ENCODE measurements at places on chromosomes 2 and 18.

DNA sequence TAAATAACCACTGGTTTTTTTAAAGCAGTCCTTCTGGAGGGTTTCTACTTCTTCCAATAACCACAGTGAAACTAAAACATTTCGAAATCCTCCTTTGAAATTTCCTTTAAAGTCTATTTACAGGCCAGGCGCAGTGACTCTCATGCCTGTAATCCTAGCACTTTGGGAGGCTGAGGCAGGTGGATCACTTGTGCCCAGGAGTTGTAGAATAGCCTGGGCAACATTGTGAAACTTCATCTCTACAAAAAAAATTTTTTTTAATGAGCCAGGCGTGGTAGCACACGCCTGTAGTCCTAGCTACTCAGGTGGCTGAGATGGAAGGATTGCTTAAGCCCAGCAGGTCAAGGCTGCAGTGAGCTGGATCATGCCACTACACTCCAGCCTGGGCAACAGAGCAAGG is 15.2 kb downstream of the KIDINS220 start:
- DNase-seq, result no peak

- DNase-seq, result no peak
These were observed 79.6 kb downstream of the SUMO1 start for GRCh38 chr2:202158796-202159195.

- no peak for DNase-seq
These were observed 18.5 kb downstream of the MBD2 start for GRCh38 chr18:54205959-54206358.

DNA sequence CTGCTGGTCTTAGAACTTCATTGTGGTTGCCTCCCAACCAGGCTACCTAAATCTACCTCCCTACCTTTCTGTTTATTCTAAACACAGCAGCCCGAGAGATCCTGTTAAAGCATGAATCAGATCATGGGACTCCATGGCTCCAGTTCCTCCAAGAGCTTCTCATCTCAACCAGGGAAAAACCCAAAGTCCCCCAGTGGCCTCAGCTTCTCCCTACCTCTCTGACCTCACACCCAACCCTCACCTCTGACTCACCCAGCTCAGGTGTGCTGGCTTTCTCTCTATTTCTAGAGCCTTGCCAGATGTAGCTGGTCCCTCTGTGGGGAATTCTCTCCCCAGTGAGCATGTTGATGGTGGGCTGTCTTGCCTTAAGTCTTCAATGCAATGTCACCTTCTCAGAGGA is 93.8 kb upstream of the COPS8 start:
- no peak for DNase-seq

- DNase-seq, result no peak
These were observed 279.7 kb downstream of the OSR1 start for GRCh38 chr2:19078709-19079108.

DNA sequence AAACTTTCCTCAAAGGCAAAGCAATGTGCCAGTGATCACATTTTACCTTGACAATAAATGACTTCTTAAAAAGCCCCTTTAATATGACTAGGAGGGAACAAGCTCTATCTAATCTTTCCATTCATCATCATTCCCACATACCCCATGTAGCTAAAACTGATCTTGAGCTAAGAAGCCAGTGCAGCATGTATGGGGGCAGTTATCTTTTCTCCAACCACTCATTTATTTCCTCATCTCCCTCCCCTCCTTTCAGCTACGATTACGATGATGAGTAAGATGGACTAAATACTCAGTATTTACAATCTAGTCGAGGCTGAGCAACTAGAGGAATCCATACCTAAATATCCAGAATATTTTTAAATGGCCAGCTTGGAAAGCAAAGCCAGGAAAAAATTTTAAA is 35.5 kb downstream of the PNO1 start:
- DNase-seq, result no peak

DNA sequence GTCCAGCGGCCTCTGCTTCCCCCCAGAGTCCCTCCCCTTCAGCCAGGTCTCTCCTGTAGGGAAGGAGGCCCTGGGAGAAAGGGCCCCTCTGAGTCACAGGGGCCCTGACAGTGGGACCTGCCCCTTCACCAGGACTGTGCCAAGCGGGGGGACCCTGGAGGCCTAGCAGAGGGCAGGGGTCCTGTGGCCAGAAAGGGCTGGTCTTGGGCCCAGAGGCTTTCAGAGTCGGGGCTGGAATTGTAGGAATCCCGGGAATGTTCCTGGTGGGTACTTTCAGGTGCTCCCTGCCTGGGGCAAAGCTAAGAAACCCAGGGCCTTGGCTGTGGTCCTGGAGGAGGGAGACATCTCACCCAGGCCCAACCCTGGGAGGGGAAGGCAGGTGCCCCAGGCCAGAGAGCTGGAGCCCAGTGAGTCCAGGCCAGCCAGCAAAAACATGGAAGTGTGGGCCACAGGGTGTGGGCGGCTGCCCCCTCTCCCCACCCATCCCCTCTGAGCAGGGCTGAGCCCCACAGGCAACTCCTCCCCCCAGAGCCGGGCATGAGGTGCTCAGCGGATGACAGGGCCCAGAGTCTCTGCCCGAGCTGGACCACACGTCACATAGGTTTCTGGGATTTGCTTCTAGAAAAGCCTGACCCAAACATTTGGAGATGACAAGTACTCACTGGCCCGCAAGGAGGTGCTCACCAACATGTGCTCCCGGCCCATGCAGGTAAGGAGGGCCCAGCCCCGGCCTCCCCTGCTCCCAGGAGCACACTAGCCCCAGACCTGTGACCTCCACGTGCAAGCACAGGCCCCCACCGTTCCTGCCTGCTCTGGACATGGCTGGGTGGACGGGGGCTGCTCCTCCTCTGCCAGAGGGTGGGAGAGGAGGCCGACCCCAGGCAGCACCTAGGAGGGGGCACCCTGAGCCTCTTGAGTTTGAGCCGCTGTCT is 48.2 kb upstream of the ALPP start:
- DNase-seq, result no peak

DNA sequence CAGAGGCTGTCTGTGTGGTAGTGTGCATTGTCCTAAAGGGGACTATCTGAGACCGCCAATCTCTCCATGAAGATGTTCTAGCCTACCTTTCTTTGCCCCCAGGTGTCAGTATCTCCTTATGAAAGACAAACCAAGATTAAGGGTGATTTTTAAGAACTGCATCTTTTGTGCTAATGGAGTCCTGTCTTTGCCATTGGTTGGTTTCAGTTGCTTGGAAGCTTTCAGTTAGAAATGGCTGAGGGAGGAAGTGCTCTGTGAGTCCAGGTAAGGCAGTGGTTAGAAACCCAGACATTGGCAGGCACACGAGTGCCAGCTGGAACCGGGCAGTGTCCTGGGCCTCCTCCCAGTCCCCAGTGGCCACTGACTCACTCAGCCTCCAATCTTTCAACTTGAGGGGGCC is 111.3 kb downstream of the DOCK10 start:
- DNase-seq, result no peak

DNA sequence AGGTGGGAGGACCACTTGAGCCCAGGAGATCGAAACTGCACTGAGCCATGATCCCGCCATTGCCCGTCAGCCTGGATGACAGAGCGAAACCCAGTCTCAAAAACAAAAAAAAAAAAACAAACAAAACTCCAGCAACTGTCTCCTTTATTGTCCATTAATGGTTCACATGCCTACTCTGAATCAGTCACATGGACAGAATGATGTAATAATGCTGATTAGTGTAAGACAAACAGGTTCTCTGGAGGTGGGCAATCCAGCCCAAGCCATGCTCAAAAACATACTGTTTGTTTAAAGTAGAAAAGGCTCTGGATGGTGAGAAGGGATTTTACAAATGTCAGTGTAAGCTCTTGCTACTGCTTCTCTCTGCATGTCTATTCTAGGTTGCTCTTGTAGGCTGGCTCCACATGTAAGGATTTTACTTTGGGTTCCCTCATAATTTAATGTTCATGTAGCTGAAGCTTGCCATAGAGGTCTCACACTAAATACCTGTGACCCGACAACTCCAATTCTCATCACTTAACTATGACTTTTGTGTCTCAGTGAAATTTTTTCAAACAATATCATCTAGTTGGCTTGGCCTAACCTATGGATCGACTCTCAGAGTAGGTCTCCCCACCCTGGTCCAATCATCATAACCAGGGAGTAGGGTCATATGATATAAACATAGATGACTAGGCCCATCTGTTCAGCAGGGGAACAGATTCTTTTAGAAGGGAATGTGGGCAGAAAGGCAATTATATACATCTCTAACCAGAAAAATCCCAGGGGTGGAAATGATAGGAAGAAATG is 83.9 kb upstream of the SLC39A10 start:
- DNase-seq, result no peak

- no peak for DNase-seq
These were observed 232.3 kb upstream of the ITGA4 start for GRCh38 chr2:181224866-181225265.

DNA sequence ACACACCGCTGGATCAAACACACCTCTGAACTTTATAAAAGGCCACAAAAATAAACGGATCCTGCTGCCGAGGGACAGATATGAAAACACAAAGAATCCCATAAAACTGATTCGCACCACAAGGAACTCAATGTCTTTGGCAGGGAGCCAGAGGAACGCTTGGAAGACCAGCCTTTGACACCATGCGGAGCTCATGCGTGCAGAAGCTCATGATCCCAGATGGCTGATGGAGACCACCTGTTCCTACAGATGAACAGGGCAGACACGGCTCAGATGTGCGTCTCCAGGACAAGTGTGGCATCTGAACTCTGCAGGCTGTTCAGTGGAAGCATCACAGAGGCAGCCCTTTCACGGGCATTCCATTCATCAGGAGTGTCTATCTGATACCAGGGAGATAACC is 24.9 kb downstream of the COPS9 start:
- no peak for DNase-seq

DNA sequence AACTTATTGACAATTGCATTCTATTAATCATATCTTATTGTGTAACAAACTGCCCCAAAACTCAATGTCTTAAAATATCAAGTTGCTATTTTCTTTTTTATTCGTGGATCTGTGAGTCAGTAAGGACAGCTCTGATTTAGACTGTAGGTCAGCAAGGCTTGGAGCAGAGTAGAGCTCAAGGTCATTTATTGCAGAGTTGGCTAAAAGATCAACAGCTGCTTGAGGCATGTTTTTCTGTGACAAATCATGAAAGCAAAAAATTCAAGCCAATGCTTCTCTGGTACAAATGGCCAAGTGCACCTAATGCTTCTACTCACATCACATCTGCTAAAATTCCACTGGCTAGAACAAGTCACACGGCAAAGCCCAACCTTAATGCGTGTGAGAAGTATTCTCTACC is 497.7 kb upstream of the LRATD1 start:
- no peak for DNase-seq

DNA sequence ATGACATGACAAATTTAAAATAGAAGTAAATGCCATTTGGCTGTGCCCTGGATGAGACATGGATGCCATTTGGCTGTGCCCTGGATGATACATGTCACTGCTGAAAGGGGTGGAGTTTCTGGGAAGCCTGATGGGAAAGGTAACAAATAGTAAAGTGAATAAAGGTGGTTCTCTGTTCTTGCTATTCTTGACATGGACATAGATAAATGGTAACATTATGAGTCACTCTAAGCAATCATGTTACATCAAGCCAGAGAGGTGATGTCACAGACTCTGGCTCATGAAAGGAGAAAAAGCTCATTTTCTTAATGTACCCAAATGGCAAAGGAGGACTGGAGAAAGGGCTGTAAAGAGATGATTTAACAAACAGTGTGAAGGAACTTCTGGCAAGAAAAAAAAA is 86.4 kb downstream of the EML6 start:
- no peak for DNase-seq

GRCh38 chr2:101512993-101513392 is 38.1 kb upstream of the RFX8 start:
- DNase-seq, result no peak

GRCh38 chr18:8987241-8987640 is 115.3 kb upstream of the NDUFV2 start:
- no peak for DNase-seq

DNA sequence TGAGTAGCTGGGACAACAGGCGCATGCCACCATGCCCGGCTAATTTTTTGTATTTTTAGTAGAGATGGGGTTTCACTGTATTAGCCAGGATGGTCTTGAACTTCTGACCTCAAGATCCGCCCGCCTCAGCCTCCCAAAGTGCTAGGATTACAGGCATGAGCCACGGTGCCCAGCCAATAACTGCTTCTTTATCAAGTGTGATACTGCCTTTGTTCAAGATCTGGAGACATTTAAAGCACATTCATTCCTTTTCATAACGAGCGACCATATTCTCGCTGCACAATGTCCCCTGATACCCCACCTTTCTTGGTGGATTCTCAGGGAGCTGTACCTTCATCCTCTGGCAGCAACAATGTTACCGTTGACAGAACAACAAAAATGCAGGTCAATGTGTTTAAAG is 75.4 kb downstream of the PIEZO2 start:
- DNase-seq, result no peak

GRCh38 chr2:199983534-199983933 is 28.2 kb downstream of the MAIP1 start:
- no peak for DNase-seq

DNA sequence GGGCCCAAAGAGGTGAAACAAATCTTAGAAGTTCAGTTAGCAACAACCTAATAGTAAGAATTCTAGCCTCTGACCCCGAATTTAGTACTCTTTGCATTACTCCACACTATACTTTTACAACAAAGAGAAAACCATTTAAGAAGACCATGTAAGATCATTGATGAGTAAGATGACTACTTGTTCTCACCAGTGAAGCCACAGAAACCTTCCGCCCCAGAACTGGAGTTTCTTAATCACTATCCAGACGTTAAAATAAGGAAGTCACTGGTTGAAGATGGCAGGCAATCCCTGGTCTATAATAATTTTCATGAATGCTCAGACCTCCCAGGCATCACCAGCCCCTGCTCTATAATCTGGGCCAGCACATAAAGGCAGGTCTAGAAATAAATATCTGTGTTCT is 95.0 kb downstream of the TMEM163 start:
- DNase-seq, result no peak

- DNase-seq, result no peak
These were observed 226.1 kb upstream of the TRIB2 start for GRCh38 chr2:12490641-12491040.

DNA sequence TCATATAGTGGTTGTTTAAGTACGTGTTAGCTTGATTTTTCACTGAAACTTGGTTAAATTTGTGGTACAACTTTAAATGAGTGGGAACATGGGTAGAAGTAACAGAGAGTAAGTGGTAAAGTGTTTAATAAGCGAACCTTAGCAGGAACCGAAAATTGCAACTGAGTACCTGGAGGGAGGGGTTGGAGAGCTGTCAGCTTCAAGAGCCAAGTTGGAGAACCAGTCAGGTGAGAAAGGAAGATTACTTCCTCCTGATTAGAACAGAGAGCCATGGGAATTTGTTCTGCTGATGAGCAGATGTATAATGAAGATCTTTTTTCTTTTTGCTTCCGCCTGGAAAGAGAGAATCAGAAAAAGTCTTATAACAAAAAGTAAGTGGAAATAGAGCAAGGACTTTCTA is 158.4 kb upstream of the CDH7 start:
- no peak for DNase-seq

- DNase-seq, result no peak
These were observed 5.2 kb upstream of the NCAPH start for GRCh38 chr2:96330407-96330806.

GRCh38 chr2:75315436-75315835 is 116.1 kb upstream of the TACR1 start:
- DNase-seq, result no peak

DNA sequence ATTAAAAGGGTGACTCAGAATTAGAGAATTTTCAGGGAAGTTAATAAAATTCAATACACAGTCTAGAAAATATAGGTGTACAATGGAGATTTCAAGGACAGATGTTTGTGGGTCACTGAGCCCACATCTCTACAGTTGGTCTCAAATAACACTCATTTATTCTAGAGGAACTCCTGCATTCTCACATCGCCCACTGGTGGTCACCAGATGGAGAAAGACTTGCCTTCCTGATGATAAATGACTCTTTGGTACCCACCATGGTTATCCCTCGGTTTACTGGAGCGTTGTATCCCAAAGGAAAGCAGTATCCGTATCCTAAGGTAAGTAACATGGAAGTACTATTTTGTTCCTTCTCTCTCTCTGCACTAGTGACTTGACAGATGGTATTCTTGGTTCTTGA is 1297.1 kb downstream of the DPP10 start:
- DNase-seq, result no peak

Data from esophagus squamous epithelium (tissue), 5 donors.